ENCODE measurements at places on chromosomes 6 and 20.

DNA sequence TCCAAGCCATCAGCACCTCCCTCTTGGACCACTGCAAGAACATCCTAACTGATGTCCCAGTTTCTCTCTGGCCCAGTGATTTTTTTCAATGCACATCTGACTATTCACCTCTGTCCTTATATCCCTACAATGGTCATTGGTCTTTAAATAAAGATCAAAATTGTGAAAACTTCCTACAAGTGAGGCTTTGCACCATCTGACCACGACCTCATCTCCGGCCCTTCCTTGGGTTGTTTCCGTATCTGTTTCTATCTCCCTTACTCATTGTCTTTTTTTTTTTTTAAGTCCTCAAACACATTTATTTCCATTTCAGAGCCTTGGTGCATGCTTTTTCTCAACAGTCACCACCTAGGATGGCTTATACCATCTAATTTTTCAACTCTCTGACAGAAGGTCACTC lies 88.1 kb downstream of the IPCEF1 start:
- no peak for DNase-seq

DNA sequence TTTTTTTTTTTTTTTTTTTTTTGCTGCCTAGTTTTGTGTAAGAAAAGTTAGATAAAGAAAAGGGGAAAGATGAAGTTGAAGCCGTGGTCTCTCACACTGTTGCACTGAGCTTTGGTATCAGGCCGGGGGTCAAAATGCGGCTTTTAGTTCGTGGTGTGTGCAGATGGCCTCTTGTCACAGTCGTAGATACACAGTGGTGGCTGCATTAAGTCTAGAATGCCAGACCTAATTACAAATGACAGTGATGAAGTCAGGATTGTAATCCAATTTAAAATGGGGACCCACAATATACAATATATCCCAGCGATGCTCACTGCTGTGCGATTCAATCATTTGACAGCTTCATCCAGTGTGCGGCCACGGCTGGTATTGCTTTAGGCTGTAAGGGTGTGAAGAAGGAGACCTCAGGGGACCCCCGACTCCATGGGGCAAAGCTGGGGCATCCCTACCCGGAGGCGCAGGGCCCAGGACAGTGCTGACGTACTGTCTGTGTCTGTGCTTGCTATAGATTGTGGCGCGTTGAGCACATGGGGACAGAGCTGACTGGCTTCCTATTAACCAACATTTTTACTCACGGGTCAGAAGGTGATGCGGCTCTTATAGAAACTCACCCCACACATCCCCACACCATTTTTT lies 210.0 kb upstream of the SOX4 start:
- DNase-seq: no peak

DNA sequence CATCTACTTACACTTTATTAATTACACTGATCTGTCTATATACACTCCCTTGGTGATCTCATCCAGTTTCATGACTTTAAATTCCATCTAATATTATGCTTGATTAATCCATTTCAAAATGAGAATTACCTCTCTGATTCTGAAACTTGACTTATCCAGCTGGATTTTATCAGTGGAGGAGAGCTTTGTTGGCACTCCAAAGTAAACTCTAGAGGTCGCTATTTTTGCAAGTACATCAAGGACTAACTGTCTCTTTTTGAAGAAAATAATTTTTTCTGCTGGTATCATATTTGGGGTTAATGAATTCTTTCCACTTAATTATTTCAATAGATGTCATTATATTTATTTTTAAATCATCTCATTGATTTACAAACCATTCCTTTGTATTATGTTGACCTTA lies 630.3 kb upstream of the MAN1A1 start:
- no peak for DNase-seq

DNA sequence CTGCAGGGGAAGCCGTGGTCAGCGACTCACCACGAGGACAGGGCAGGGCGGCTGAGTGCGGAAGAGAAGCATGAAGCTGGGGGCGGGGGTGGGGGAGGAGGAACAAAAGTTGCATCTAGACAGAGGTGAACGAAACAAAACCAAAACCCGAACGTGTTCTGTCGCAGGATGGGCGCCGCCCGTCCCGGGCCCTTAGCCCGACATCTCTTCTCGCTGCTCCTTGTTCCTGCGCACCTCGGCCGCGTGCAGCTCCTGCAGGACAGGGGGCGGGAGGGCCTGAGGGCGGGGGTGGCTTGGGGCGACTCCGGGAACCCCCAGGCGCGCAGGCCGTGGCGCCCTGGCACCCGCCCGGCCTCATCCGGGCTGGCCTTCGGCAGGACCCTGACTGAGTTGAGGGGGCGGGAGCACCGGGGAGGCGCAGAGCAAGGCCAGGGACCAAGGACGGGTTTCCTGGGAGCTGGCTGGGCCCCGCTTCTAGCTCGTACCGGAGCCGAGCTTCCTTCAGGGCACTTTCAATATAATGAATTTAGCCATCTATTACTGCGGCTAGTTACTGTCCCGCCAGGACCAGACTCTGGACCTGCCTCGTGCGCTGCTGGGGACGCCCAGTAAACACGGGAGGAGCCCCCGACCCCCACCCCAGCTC lies 12.0 kb downstream of the STMN3 start:
- DNase-seq: no peak

DNA sequence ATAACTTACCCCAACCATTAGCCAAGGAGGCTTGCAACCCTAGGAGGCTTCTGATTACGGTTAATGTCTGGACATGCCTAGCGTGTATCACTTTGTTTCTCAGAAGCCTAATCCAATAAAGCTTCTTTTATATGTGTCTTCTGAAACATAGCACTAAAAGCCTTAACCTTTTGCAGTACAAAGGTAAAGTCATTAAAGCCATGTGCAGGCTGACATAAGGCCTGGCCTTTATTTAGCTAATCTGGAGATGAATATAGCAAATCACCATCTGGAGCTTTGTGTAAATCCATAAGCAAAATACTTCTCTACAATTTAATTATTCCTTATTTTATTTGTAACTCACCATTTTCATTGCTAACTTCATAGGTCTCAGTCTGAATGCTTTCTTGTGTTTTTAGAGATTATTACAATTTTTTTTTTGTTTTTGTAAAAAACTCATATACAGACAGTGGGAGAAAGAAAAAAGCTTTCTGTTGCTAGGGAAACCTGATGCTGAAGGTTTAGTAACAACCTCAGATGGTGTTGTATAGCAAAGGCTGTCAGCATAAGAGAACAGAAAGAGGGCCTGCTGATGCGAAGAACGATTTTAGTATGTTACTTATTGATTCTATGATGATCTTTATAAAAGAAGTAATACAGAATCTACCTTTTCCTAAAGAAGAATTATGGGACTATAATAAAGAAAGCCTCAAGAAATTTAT lies at the start of gene EYS:
EYS (minus strand) TSS at position 101 of the 701 bp plus-strand sequence. CDS start 211,816 bp downstream, outside the sequence.
- no peak for DNase-seq

DNA sequence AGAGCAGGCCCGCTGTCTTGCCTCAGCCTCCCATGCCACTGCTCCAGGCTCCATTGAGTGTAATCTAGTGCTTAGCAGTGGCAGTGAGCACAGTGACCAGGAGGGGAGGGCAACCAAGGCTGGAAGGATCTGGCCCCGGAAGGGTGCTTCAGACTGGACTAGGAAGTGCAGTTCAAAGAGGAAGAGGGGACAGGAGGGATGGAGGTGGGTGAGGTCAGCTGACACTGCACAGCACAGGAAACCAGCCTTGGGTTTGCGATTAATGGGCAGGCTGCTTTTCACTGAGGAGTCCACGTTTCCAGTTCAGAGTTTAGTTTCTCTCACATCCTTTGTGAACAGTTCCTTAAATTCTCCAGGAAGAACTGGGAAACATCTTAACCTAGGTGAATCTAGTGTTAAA lies 46.9 kb downstream of the CDS2 start:
- no peak for DNase-seq

DNA sequence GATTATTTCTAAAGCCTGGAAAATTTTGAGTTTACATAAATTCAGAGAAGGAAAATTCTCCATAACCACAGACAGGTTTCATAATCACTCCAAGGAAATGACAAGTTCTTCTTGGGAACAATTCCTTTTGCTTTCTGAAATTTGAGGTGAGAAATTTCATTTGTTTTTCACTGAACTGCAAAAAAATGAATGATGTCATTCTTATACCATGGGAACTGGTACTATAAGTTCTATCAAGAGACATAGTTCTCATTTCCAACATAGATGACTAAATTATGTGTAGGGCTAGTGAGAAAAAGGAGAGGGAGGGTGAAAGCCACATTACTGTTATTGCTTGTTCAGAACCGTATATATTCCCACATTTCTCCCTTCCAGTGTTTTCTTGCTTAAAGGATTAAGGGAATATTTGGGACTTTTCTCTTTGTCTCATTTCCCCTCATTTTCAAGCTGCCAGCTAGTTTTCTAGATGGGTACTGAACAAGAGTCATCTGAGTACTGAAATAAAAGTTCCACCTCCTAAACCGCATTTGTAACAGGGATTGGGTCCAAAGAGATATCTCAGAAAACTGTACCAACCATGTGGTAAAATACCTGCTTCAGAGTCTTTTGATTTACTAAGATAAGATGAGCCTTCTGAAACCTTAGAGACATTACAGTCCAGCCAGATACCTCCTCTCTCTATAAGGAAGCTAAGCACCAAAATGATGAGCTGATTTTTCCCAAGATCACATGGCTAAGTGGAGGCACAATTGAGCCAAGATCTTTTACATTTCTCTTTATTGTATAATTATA lies 144.3 kb upstream of the PRDM1 start:
- no peak for DNase-seq

- DNase-seq: no peak
Observed at GRCh38 chr6:71478834-71479541, 190.4 kb downstream of the OGFRL1 start.

DNA sequence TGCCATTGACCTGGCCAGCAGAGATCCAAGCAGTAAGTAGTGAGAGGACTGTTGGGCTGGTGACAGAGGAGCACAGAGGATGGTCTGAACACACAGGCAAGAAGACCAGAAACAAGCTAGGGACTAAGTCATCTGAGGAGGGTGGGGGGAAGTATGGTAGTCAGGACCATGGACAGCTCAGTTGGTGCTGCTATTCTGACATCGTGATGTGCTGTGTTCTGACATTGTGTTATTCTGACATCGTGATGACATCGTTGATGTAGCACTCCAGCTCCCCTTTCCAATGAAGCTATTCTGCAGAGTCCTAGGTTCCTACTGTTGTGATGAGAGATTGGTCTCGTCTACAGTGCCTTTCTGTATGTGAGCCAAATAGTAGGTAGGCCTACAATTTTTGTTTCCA lies 28.7 kb downstream of the CFAP206 start:
- DNase-seq: no peak

Measured in SIG-M5 (cell line).